ENCODE measurements at places on chromosomes 3 and 15.

DNA sequence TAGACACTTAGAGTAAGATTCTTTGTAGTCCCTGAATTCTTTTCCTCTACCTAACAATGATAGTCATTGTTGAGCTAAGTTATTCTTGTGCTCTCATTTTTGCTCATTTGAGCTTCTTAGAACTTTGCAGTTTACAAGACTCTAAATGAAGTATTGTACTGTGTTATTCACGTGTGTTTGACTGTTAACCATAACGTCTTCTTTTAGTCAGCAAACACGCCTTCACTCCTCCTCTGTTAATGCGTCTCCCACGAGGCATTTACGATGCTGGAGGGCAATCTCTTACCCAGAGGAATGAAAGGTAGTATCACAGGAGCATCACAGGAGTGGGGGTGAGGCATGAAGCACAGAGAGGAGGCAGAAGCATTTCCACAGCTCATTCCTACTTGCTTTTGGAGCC, 14.8 kb upstream of the P2RY14 start:
- no peak for DNase-seq

GRCh38 chr15:48720646-48721045, 75.1 kb upstream of the FBN1 start:
- no peak for DNase-seq

- no peak for DNase-seq
Measured at GRCh38 chr3:71110385-71111222, 472.9 kb downstream of the FOXP1 start.

DNA sequence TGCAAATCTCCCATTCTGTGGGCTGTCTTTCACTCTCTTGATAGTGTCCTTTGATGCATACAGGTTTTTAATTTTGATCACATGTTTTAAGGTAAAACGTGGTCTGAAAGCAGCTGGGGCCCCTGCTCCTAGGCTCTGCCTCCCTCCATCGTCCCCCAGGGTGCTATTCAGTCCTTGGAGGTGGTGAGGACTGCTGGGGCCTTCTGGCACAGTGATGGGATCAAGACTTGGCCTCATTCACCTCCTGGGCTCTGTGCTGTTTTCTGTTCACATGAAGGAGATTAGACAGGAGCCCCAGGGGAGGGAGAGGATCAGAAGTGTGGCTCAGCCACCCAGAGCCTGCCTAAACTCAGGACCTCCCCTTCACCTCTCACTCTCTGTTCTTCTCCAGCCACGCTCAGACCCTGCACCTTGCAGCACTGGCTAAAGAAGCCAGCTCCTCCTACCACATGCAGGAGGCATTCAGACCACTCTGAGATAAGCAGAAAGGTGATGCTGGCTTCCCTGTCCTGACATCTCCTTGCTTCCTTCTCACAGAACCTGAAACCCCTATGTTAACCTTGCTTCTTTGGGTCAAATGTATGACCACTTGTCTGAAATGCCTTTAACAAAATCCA, 43.9 kb downstream of the PAQR5 start:
- DNase-seq = no peak

DNA sequence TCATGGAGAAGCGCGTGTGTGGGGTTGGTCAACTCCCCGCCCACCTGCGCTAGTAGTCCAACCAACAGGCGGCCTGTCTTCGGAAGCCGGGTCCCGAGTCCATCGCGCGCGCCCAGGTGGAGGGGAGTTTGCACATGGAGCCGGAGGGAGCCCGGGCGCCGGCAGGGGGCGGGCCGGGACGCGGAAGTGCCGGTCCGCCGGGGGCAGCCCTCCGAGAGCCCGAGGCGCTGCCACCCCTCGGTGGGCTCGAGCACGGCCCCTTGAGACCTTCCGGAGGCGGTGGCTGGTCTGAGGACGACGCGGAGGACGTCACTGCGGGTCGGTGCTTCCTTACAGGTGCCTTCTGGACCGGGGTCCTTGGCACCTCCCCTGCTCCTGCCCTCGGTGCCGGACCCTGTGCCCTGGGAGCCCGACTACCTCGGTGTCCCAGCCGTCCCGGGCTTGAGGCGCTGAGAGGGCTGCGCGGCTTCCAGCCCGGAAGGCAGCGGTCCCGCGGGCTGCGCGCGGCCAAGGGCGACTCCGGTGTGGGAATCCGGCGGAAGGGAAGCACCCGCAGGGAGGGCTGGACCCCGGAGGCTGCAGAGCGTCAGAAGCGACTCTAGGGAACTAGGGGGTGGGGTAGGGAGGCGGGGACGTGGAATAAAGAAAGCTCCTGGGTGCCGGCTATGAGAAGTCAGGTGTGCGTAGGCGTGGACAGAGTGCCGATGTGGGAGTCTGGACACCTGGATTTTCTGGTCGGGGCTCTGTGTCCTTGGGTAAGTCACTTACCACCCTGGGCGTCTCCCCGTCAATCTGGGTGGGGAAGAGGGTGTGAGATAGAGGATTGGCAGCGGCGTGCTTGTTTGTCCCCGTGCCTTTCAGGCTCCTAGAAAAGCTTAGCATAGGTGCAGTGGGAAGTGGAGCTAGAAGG, 212.3 kb downstream of the FGF12 start:
- no peak for DNase-seq

- no peak for DNase-seq
Measured at GRCh38 chr3:45958321-45958791, 15.1 kb downstream of the CXCR6 start.

- no peak for DNase-seq
Measured at GRCh38 chr3:54243056-54243931, 120.9 kb downstream of the CACNA2D3 start.

DNA sequence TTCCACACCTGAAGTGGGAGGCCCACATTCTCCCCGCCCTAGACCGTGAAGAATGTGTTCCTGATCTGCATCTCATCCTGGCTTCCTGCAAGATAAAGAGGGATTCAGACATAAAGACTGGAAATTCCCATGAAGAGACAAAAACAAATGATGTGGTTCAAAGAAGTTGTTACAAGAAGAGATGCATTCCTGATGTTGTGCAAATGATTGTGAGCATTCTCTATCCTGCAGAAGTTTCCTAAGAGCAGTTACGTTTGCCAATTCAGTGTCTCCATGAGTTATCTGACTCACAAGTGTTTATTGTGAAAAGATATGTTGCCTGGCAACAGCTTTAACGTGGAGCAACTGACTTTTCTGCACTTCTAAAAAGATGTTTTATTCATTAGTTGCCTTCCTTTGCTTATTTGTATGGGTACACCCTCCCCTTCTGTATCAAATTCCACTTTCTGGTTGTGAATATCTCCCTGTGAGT, 107.8 kb downstream of the ZIC4 start:
- no peak for DNase-seq

- no peak for DNase-seq
Measured at GRCh38 chr3:117910820-117911521, 1123.7 kb downstream of the IGSF11 start.

DNA sequence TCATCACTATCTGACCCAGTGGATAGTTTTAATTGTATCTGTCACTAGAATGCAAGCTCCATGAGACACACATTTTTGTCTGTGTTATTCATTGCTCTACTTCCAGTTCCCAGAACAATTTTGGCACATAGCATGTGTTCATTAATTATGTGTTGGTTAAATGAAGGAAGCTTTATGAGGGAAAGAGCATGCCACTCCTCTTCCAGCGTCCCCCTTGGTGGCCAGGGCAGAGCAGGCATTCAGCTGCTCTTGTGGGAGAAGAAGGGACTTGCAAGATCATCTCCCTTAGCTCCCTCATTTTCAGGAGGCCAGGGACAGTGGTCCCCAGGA, 489 bp upstream of the GALNT15 start:
- DNase-seq = no peak

GRCh38 chr15:82894971-82895520, 57.5 kb downstream of the HOMER2 start:
- DNase-seq = no peak

DNA sequence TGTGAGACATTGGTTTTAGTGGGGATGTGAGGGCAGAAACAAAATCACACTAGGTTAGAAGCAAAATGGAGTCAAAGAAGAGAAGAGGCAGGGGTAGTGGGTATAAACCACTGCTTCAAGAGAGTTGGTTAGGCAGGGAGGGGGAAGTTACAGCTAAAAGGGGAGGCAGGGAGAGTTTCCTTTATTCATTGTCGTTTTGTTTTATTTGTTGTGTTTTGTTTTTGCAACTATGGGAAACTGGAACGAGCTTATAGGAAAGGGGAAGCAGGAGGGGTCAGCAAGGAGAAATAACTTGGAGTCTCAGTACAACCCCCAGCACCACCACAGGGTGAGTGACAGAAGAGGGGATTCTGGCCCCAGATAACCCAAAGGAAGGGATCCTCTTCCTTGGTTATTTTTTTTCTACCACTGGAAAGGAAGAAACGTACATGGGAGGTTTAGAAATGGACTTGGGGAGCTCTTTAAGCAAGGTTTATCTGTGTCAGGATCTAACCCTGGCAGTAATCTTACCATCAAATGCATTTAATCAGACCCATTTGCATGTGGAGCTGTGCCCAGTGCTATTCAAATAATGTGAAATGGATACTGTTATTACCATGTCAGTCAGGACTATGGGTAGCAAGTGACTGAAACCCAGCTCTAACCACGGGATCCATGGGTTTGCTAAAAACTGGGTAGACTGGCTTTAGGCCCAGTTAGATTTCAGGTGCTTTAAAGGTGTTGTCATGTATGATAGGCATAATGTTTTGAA, 68.7 kb downstream of the CCNL1 start:
- no peak for DNase-seq

DNA sequence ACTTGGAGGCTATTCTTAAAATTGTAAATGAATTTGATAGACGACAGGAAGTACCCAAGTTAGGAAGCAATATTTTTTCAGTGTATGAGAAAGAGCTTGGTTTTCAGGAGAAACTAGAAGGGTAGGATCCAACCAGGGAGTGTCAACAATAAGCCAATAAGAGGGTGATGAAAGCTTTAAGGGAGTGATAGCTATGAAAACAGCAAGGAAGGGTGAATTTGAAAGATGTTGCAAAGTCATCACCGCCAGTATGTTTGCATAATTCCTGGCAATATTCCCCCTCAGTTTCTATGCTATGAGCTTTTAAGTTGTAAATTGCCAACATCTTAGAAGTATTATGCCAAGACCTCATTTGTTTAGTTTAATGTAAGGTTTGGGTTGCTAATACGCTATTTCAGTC, 11.8 kb upstream of the CSTA start:
- DNase-seq = no peak

DNA sequence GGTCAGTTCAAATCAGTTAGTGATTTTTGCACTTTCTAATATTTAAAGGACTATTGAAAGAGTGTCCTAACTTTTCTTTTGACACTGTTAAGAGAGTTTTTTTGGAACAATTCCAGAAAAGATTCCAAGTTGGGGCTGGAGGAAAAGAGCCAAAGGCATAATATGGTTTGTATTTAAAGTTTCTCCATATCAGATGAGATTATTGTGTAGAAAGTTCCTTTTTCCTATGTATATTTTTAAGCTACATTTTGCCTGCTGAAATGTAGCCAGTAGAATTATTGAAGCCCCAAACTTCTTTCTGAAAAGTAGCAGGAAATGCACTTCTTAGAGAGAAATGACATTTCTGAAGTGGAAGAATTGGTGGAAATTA, 136.5 kb upstream of the TSC22D2 start:
- DNase-seq = no peak

DNA sequence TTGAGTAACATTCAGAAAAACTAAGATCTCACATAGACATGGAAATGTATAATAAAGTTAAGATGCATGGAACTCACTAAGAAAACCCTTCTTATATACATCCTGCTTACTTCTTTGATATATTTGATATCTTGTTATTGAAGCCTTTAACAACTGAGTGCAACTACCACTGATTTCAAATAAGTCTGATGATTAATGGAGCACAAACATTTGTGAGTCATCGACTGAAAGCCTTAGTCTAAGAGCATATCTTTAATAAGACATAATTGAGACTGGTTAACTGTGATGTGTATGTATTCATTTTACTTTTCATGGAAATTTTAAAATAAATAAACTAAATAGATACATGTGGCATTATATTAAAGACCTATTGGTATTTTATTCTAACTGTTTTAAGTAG, 740.5 kb downstream of the EPHA3 start:
- no peak for DNase-seq

DNA sequence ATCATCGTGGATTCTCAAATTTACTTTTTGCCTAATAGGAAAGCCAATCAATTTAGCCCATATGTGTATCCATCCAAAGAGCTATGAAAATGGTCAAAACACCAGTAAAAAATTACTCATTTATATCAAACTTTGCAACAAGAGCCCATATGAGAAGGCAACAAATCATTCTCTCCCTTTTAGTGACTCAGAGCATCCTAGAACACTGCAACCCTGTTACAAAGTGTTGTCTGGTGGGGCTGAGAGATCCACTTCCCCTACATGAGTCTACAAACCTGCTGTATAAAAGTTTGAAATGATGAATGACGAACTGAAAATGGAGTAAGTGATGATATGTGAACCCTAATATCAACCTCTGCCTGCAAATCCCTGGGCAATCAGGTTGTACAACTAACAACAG, 23.3 kb downstream of the PDZRN3 start:
- no peak for DNase-seq

GRCh38 chr15:60128000-60128376, 123.9 kb downstream of the FOXB1 start:
- DNase-seq = no peak

DNA sequence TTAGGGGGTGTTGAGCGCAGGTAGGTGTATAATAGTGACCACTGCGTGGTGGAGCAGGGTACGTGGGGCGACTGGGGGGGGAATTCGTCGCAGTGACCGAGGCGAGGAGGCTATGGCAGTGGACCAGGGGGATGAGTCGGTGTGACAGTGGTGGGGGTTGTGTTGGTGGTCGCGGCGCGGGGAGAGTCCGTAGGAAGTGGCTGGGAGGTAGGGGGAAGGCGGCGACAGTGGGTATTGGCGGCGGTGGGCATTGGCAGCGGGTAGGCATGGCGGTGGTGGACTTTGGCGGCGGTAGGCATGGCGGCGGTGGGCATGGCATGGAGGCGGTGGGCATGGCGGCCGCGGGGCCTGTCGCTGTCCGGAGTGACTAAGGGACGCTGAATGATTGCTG, 739 bp downstream of the SNRPN start:
- no peak for DNase-seq

DNA sequence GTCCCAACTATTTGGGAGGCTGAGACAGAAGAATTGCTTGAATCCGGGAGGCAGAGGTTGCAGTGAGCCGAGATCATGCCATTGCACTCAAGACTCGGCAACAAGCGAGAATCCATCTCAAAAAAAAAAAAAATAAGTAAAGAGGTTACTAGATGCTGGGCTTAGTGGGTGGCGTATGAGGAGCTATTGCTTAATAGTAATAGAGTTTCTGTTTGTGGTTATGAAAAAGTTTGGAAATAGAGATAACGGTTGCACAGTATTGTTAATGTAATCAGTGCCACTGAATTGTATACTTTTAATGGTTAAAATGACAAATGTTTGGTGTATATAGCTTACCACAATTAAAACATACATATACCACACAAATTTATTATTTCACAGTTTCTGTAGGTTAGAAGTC, 14.7 kb upstream of the HHATL start:
- DNase-seq = no peak

GRCh38 chr3:101223016-101223415, 97.4 kb downstream of the IMPG2 start:
- no peak for DNase-seq

All from activated CD8-positive, alpha-beta memory T cell treated with anti-CD3 and anti-CD28 coated beads for 1 hour (primary cell).